ENCODE measurements at places on chromosomes 11 and 22.

GRCh38 chr22:25930083-25930482 lies 188.1 kb downstream of the MYO18B start:
- no peak for DNase-seq

- peak; percentile 44 for DNase-seq
Observed at GRCh38 chr11:2779981-2780849, 80.4 kb upstream of the KCNQ1OT1 start.

- no peak for DNase-seq
Observed at GRCh38 chr11:12089473-12089872, 20.9 kb upstream of the MICAL2 start.

GRCh38 chr11:117230999-117231841 lies 653 bp downstream of the PCSK7 start:
- DNase-seq: no peak

DNA sequence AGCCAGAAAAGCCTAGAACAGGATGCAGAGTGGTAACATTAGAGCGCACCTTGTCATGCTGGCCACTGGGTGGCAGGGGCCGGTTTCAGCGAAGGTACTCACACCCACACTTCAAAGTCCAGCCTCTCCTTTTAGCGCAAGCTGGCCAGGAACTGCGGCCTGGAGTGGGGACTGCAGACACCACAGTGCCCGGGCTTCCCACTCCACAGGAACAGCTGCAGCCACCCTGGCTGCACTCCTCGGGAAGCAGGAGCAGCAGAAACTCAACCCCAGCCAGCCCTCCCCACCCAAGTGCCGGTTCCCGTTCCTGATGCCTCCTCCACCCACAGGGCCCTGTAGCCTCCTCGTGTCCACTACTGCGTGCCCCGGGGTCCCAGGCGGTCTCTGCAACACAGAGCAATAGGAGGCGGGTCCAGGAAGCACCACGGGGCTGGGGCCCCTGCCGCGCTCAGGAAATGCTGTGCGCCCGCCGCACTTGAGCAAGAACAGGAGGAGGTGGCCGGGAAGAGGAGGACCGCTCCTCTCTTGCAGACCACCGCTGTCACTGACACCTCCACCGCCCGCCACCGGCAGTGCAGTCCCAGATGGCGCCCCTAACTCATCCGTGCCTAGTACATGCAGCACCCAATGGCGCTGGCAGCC lies 2.2 kb downstream of the RFPL2 start:
- peak; percentile 82 for DNase-seq

DNA sequence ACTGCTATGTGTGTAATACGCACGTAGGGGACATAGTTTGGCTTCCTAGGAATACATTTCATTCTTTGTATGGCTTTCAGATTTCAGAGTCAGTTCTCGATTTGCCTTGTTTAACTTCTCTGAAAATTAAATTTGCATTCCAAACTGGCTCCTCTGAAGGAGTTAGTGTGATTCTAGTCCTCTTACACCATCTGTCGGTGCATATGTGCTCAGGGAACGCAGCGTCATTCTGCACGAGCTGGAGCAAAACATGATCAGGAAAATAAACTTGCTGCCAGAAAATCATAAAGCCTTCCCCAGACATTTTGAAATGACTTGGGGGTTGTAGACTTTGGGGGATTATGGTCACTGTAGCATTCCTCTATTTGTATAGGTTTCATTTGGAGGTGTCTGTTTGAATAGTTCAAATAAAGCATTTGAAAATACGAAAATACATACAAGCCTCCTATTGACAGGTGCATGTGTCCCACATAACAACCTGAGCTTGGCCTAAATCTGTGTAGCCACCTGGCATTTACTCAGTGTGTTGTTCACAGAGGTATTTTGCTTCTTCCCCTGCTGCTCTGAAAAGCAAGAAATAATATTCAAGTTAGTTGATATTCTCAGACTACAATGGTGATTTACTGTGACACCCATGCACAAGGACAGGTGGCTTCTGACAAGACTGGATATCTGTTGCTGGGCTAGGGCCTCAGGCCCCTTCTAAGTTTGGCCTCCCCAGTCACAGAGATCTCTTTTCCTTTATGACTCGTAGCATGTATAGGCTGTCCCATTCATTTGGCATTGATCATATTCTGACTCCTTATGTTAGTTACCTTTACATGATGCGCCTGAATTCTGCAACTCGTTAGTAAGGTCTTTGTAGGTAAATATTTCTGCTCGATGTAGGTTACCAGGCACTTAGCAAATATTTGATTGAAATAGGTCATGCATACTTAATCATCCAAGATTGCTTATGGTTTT lies 81.6 kb upstream of the SORL1-AS1 start:
- DNase-seq: peak; percentile 42

GRCh38 chr11:20415432-20415831 lies 27.9 kb downstream of the PRMT3 start:
- DNase-seq: no peak

DNA sequence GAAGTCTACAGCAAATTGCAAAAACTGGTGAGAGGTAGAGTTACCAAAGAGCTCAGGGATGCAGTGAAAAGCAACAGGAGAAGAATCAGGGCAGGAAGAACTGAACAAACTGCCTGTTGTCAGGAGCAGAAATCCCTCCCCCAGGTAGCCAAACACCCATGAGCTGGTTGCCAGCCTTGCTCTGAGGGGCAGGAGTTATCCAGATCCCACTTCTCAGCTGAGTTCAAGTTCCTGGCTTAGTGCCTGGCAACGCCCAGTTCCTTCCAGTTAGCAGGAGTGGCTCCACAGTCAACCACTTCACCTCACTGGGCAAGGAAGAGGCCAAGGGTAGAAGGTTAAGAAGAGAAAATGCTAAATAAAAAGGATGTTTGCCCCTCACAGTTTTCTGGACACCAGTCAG lies 1.9 kb upstream of the MPZL2 start:
- peak; percentile 80 for DNase-seq

DNA sequence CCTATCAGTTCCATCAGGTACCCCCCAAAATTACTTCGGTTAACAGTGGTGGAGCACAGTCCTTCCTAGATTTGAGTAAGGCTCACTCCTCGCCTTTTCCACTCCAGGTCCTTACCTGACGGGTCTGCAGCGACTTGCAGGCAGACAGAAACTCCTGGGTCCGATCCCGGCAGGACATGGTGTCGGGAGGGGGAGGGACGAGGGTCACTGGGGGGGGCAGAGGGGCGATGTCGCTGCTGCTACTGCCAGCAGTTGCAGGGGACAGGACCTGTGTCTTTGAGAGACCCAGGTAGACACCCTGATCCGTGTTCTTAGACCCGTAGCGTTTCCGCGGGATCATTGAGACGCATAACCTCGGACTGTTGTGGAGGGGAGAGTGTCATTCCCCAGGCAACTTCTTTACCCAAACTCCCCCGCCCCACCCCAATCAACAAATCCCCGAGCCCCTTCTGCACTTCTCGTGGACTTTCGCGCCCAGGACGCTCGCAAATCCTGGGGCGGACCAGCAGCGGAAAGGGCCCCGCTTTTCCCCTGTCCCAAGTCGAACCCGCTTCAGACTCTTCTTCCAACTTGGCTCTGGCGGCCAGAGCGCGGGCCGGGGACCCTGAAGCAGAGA lies 839 bp downstream of the STX5 start:
- no peak for DNase-seq

GRCh38 chr11:80846979-80847378 lies 1406.1 kb upstream of the TENM4 start:
- DNase-seq: no peak

DNA sequence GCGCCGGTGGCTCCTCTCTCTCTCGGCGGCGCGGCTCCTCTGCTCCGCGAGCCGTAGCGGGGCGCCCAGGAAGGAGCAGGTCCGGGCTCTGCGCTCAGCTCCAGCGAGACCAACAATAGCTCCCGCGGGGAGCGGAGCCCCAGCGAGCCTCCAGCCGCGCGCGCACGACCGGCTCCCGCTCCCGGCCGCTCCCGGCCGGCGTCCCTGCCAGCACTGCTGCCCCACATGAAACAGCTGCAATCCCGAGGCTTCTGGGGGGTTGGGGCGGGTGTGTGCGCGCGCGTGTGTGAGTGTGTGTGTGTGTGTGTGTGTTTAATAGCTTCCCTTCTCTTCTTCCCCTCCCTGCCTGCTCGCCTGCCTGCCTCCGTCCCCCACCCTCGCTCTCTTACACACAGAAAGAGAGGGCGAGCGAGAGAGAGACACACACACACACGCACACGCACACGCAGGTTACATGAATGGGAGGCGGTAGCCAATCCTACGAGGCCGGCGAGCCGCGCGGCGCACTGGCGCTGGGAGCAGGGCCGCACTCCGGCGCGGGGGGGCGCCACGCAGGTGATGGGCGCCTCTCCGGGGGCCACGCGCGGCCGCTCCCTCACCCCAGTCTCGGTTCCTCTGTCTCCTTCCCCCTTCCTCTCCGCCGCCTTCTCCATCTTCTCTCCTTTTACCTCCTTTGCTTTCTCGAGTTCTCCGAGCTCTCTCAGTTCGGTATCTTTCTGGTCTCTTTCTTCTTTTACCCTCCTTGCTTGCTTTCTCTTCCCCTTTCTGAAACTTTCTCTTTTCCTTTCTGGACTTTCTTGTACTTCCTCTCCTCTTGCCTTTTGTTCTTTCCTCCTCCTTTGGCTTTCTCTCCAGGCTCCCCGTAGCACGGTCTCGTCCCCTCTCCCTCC lies at the start of gene TENM4:
TSS of gene TENM4 (minus strand) at position 460 of the 890 bp plus-strand sequence. CDS start 371,086 bp downstream, outside the sequence.
- DNase-seq: peak; percentile 56

- no peak for DNase-seq
Observed at GRCh38 chr11:19176629-19177186, 25.1 kb downstream of the CSRP3 start.

DNA sequence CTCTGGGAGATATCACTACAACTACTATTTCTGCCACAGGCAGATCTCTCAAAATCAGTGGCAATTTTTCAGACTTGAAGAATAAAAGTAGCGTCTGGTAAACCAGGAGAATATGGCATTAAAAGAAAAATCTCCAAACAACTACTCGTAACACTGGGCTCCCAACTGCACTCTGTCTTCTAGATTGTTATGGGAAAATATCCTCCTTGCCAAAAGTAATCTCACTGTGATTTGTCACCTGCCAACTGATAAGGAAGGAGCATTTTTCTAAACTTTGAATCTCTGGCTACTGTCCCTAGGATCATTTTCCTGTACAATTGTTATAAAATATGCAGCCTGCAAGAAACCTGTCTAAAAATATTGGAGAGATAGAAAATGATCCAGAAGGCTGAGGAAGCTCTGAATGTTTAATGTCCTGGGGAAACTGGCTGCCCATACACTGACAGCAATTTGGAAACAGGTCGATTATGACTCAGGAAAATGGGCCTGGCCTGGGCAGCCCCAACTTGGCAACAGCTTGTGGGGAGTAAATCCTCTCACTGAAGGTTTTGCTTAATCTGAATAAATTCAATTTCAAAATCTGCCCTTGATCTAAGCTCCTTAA lies 90.5 kb upstream of the DBX1 start:
- DNase-seq: no peak

DNA sequence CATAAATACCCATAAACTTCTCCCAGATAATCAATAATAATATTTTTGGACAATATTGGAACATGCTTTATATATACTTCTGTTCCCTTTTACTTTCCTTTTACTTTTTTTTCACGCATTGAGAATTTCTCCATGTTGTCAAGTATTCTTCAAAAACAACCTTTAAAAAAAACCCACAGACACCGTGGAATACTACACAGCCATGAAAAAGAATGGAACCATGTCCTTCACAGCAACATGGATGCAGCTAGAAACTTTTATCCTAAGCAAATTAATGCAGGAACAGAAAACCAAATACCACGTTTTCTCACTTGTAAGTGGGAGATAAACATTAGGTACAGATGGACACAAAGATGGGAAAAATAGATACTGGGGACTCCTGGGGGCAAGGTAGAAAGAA lies 854.7 kb downstream of the TBC1D22A start:
- DNase-seq: no peak

DNA sequence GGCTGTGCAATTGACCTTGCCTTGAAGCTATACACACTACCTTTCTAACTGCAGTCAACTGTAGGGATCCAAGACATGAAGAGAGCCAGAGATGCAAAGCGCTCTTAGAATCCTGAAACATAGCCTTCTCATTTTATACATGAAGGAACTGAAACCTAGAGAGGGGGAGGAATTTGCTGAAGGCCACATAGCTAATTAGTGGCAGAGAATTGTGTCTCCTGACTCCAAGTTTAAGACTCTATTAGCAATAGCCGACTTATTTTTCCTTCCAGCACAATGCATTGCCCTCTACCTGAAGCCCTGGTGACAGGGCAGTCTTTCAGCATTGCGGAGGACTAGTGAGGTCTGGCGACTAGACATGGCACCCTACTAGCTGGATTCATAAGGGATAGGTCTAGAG lies 727.0 kb upstream of the ANO5 start:
- DNase-seq: no peak

- DNase-seq: no peak
Observed at GRCh38 chr11:37141707-37142106, 543.7 kb upstream of the RAG2 start.

- DNase-seq: no peak
Observed at GRCh38 chr22:36930041-36930935, 16.9 kb downstream of the CSF2RB start.

- no peak for DNase-seq
Observed at GRCh38 chr11:5171856-5172255, 17.3 kb upstream of the OR52A1 start.

DNA sequence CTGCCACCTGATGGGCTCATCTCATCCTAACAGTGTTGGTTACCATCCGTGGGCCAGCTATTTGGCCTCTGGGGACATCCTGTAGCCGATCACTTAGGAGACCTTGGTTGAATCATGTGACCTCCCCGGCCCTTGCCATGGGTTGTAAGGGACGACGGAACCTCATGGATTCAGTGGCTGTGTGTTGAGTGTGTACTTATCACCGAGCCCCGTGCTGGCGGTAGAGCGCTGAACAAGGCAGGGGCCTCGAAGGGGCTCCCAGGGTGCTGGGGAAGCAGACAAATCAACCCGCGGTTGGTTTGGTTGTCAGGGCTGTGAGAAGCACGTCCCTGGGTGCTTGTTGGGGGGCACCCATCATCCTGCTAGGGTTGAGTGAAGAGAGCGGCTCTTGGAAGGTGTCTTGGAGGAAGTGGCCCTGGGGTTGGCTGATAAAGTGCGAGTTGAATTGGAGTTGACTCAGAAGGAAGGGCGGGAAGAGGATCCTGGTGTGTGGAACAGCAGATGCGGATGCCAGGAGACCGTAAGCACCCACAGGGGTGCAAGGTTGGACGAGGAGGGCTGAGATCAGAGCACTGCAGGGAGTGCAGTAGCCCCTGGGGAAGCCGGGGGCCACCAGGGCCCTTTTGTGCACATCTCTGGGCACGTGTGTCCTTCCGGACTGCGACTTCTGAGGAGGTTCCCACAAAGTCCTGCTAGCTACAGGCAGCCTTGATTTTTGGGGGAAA lies 53.6 kb downstream of the MPPED1 start:
- DNase-seq: no peak

DNA sequence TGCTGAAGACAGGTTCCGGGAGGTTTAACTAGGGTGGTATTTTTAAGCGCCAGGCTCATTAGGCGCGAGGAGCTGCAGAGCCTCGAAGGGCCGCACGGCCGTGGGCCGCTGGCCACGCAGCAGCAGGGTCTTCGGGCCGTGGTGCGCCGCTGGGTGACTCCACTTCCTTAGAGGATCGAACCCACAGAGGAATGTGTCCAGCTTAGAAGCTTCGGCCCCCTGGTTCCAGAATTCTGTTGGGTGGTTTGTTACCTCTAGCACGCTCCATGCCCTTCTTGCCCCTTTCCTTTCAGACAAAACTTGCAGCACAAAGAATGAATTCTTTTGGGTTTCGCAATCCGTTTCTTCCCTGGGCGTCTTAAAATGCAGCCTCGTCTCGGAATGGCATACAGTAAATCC lies 773 bp upstream of the PATL1 start:
- peak; percentile 61 for DNase-seq

- peak; percentile 78 for DNase-seq
Observed at GRCh38 chr22:46528121-46528610, 9.3 kb downstream of the CELSR1 start.

Data from left lung (tissue), 14 donors.